T-helper 1 cell (primary cell): ENCODE measurements at places on chromosomes 11 and 22.

- no peak for DNase-seq
These were observed 12.9 kb downstream of the ANO1 start for GRCh38 chr11:70090961-70091381.

DNA sequence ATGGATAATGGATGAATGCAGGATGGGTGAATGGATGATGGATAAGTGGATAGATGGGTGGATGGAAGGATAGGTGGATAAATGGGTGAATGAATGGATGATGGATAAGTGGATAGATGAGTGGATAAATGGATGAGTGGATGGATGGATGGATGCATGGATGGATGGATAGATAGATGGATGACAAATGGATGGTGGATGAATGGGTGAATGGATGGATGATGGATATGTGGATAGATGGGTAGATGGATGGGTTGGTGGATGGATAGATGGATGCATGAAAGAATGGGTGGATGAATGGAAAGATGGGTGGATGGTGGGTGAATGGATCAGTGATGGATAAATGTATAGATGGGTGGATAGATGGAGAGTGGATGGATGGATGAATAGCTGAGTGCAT, 564.8 kb downstream of the MIAT start:
- DNase-seq: no peak

DNA sequence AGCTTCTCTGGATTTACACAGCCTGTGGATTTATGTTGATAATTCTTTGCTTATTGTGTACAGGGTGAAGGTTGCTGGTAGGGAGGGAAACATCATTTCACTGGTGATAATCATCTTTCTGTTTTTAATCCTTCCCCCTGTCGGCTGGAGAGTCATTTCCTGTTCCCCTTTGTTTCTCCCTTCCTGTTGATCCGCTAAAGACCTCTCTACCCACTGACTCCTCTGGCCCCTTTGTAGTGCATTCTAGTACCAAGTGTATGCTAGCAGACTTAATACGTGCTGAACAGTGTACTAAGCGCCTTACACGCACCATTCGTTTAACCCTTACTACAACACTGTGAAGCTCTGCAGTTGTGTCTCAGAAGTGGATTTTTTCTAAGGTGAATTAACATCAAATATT, 19.0 kb upstream of the OR9Q1 start:
- no peak for DNase-seq

GRCh38 chr11:116376547-116376946, 396.2 kb downstream of the BUD13 start:
- DNase-seq: no peak

DNA sequence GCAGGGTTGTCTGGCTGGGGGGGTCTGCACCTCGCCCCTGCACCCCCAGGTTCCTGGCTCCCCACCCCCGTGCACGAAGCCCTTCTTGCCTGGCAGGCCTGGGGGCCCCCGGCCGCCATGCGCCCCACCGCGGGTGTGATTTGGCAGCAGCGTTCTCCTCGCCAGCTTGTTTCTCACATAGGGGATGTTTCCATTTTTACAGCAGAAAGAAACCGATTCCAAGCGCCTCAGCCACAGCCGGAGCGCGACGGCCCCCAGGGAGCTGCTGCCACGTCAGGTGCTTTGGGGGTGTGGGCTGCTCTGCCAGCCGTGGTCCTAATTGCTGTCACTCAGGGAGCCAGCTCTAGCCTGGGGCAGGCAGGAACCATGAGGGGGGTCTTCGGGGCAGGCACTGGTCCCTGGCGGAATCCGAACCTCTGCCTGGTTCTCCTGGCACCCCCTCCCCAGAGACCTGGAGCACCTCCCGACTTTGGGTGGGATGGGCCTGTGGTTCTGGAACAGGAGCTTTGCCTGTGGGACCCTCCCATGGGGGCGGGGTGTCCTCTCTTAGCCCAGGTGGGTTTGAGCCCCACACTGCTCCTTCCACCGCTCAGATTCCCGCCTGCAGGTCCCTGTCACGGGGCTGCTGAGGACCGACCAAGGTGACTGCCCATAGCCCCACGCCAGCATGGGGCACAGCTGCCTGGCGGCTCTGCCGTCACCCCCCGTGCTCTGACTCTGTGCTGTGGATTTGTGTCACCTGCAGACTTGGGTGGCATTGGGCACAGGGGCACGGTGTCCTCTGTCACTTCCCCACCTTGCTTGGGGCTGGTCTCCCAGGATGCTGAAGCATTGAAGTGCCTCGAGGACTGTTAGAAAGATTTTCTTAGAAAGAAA, 54.0 kb downstream of the RTN4R start:
- DNase-seq: no peak

DNA sequence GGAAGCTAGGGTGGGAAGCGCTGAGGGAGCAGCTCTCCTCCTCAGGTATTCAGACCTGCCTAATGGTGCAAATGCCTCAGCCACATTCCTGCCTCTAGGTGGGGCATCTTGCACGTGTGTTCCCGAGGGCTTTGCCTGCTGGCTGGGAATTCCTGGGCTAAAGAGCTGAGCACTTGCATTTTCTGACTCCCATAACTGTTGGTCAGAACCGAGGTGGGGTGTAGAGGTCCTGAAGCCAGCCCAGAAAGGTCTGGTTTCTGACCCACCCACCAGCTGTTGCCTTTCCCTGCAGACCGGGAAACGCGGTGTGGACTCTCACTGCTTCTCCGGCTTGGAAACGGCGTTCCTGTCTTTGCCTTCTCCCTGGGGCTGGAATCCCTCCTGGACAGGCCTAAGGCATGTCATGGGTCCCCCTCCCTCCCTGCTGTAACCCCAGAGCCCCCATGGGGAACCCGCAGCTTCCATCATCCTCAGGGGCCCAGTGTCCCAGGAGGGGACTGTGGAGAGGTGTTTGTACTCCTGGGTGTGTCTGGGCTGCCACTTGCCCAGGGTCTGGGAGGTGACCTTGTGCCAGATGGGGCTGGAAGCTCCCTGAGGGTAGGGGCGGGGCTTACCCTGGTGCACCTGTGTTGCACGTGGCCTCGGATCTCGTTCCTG, 24.0 kb upstream of the SMIM38 start:
- DNase-seq: no peak

DNA sequence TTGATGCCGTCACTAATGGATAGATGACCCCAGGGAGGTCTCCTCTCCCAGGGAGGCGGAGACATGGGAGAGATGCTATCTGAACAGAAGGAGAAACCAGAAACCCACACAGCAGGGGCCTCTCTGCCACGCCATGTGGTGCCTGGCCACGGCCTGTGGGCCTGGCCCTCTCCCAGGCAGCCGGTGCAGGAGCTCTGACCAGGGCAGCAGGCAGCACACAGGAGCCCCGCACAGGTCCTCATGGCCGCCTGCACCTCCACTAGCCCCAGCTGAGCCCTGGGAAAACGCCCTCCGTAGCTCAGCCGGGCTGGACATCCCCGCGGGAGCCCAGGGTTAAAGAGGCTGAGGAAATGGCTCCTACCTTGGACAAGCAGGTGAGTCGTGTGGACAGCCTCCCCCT, 19.8 kb downstream of the IGSF9B start:
- DNase-seq: no peak

DNA sequence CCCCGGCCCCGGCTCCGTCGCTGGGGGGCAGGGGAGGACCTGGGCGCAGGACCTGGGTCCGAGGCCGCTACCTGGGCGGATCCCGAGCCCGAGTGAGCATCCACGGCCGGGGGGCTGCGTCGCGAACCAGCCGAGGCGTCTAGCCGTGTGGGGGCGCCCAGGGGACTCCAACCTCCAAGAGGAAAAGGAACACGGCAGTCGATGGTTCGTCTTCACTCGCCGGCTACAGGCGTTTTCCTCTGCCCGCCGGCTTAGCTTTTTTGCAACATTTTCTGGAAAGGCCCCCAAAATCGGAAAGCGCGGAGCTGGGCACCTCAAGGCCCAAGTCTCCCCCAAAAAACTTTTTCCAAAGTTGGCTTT, 666 bp downstream of the PDGFB start:
- no peak for DNase-seq

- no peak for DNase-seq
These were observed 39.6 kb downstream of the BCR start for GRCh38 chr22:23219822-23220484.

DNA sequence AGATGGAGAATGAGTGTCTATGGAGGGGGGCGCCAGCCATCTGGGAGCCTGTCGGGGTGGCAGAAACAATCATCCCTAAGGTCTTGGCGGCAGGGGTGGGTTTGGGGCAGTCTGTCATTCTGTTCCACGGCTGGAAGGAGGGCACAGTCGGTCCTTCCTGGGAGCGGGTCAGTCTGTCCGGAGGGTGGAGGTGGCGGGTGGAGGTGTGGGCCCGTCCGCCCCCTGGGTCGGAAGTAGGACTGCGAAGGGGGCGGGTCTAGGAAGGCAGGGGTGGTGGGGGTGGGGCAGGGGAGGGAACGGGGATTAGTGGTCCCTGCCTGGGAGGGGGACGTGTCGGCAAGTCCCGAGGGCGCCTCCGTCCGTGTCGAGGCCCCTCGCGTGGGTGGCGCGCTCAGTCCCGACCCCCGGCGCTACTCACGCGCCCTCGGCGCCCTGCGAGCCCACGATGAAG, 461 bp downstream of the TBC1D10A start:
- no peak for DNase-seq

- no peak for DNase-seq
These were observed 106.4 kb upstream of the SESN3 start for GRCh38 chr11:95337175-95337957.

DNA sequence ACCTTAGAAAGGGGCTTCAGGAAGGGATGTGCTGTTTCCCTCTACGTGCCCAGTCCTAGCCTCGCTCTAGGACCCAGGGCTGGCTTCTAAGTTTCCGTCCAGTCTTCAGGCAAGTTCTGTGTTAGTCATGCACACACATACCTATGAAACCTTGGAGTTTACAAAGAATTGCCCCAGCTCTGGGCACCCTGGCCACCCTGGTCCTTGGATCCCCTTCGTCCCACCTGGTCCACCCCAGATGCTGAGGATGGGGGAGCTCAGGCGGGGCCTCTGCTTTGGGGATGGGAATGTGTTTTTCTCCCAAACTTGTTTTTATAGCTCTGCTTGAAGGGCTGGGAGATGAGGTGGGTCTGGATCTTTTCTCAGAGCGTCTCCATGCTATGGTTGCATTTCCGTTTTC, 2.2 kb upstream of the TAGLN start:
- DNase-seq: no peak

DNA sequence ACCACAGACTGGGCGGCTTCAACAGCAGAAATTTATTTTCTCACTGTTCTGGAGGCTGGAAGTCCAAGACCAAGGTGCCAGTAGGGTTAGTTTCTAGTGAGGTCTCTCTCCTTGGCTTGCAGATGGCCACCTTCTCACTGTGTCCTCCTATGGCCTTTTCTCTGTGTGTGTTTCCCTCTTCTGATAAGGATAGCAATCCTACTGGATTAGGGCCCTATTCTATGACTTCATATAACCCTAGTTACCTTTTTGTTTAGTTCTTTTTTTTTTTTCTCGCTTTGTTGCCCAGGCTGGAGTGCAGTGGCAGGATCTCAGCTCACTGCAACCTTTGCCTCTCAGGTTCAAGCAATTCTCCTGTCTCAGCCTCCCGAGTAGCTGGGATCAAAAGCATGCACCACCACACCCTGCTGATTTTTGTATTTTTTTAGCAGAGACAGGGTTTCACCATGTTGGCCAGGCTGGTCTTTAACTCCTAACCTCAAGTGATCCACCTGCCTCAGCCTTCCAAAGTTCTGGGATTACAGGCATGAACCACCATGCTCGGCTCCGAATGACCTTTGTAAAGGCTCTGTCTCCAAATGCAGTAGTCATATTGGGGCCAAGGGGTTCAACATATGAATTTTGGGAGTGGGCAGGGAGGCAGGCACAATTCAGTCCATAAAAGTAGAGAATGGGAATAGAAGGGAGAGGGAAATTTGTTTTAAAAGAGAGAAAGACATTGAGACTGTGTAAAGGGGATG, 25.5 kb upstream of the NNMT start:
- DNase-seq: no peak

- DNase-seq: no peak
These were observed 19.4 kb upstream of the CCDC179 start for GRCh38 chr11:22879630-22880029.

- DNase-seq: no peak
These were observed 26.7 kb downstream of the SERGEF start for GRCh38 chr11:17986007-17986710.

DNA sequence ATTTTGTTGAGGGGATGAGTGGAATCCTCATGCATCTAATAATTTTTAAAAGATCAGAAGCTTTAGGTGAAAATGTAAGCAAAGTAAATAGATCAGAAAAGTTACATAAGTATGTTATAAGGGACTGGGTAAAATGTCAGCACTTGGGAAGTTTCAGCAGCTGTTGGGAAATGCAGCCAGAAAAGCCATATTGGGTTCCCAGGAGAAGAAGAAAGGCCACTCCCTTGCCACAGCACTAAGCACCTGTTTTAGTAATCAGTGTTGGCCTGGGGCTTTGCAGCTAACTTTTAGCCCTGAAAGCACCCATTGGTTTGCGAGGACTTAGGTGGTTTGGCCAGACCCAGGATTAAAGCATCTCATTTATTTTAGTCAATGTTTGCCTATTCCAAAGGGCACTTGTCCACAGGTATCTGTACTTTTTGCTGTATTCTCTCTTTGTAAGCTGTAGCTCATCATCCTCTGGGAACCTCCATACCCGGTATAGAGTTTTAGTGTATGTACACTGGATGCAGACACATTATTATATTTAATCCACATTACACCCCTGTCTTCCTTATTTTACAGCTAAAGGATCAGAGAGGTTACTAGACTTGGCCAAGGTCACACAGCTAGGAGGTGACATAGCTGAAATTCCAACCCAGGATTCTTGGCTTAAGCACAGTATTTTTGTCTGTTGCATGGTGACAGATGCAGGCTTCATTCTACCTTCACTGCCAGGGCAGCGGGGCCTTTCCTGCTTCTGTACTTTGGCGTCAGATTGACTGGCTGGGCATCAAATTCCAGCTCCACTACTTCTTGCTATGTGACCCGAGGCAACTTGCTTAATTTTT, 127.7 kb upstream of the SESN3 start:
- no peak for DNase-seq

DNA sequence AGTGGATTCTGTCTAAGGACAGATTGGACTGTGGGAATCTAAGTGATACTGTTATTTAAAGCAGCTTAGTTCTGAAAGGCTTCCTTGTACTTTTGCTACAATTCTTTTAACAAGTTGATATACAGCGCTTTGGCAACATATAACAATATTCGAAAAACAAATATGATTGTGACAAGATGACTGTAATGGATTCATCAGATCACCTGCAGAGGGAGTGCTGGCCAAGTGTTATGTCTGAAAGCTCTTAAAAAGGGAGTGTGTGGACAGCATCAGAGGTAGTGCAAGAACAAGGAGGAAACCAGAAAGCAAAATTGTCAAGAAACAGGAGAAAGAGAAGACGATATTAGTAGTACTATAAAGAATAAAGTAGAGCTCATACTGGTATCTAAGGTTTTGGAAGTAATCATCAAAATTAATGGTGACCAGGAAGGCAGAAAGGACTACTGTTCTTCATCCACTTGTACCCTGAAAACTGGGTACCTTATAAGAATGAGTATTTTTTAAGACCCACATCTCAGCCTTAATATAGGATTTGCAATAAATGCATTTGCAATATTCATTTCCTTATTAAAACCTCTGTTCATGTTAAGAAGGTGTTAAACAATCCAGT, 1112.0 kb upstream of the CCDC90B start:
- DNase-seq: no peak

DNA sequence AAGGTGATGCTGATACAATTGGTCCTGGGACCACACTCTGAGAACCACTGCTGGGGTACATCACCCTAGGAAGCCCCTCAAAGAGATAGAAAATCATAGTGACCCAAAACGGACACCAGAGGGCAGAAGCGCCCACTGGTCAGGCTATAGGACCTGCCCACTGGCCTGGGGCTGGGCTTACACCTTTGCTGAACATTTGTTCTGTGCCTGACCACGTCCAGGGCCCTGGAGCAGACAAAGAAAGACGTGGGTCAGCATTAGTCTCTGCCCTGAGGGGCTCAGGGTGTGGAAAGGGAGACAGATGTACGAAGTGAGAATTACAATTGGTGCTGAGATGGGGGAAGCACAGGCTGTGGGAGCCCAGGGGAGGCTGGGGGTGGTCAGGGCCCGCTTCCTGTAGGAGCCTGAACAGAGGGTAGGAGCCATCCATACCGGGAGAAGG, 14.4 kb upstream of the SERPINH1 start:
- no peak for DNase-seq
